Esophagus muscularis mucosa (tissue), 4 donors: ENCODE measurements at places on chromosomes 1 and 21. TPM values are rescaled to one million over a fixed set of nuclear protein-coding genes. Genes with fewer than 3 reads are reported as not detected.

DNA sequence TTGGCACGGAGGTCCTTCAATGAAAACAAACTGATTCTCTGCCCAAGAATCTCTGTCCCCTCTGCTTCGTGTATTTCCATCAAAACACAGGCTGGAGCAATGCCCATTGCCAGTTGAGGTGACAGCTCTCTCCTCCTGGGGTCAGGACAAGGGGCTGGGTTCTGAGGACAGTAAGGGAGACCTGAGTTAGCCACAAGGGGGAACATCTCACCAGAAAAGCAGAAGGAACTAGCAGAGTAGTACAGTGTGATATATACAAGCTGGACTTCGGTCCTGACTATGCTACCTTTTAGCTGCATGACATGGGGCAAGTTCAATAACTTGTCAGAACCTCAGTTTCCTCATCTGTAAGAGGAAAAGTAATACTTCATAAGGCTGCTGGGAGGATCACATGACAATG is 50.3 kb downstream of the SYT2 start:
- no peak overlapping the region for H3K4me3 ChIP-seq
- no peaks in the 10 kb centered on the region for H3K4me1 ChIP-seq
- H3K27me3 ChIP-seq, result no peaks in the 10 kb centered on the region
- no peak for DNase-seq
- H3K27ac ChIP-seq, result no peak overlapping the region

DNA sequence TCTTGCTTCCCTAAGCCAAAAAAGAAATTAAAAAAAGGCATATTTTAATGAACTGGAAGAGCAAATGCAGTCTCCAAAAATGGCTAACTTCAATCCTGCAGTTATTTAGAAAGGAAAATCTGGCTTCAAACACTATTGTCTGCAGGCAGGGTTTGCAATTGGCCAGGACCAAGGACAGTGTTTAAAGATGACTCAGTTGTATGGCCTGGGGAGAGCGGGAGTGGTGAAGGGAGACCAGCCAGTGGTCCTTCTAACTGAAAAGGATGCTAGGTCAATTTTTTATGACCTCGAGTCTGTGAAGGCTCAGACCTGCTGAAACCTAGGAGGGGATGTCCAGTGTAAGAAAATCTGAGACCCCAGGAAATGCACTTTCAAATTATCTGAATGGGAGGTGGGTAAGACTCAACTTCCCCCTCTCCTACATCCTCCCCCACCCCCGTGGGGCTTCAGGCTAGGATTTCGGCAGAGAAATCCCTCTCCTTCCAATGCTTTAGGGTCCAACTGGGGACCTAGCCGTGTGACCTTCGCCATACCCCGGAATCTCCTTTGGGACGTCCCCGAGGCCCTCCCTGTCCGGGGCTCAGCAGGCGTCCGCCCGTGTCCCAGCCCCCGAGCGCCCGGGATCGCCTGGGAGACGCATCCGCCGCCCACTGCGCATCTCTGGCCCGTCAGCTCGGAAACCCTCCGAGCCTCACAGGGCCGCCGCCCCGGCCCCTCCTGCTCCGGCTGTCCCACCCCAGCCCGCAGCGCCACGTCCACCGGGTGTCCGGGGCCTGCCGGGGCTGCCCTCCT is 602 bp upstream of the RIMKLA start:
- peak overlapping the region; percentile 69 for H3K4me3 ChIP-seq
- peaks cover 22% of the 10 kb centered on the region for H3K4me1 ChIP-seq
- H3K36me3 ChIP-seq, result no peaks in the 10 kb centered on the region
- no peaks in the 10 kb centered on the region for H3K27me3 ChIP-seq

DNA sequence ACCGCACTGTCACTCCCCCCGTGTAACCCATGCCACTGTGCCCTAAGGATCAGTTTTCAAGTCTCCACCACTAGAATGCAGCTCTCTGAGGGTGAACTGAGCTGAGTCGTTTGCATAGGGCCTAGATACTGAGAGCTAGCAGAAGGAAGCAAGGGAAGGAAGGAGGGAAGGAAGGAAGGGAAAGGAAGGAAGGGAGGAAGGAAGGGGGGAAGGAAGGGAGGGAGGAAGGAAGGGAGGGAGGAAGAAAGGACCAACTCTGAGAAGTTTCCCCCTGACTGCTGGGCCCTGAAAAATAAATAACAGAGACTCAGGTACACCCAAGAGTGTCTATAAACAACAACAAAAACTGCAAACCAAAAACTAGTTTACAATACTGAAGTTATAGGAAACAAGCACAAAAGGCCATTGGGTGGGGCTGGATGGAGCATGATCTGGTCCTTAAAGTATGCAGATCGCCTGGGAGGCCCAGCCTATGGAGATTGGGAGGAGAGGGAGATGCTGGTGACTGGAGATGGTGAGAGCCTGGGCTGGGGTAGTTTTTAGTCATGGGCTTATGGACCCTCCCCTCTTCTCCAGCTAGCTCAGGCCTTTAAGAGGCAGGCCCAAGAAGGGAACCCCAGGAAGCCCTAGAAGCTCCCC is 1.7 kb upstream of the MRPS15 start:
- no peak for DNase-seq
- no peaks in the 10 kb centered on the region for H3K27me3 ChIP-seq
- H3K4me1 ChIP-seq, result peaks cover 21% of the 10 kb centered on the region
- no peak overlapping the region for H3K27ac ChIP-seq
- H3K4me3 ChIP-seq, result no peak overlapping the region

DNA sequence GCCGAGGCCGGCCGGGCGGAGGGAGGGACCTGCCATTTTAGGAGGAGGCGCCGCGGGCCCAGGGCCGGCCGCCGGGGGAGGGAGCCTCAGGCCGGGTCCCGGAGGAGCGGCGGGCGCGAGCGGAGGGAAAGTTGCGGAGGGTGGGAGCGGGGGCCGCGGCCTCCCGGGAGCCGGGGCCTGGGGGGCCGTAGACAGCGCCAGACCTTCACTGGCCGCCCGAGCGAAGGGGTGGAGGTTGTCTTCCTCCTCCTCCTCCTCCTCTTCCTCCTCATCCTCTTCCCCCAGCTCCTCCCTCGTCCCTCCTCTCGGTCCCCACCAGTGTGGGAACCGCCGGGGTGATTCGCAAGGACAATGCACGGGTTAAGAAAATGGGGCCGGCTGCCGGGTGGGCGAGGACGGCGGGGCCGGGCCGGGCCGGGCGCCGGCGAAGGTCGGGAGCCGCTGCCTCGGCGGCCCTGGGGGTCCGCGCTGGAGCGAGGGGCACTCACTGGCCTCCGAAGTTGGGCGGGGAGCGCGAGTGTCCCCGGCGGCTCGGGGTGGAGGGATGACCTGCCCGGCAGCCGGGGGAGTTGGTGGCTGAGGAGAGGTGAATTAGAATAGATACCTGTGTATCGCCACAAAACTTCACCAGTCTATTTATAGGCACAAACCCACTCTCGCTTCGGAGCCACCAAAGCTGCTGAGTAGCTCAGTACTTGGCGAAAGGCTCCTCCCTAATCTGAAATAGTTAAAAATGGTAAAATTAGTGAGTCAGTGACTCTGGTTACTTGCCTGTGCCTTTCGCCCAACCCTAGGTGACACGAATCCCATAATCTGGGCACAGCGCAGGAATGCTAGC is 1.3 kb downstream of the DYRK1A start:
- H3K27me3 ChIP-seq, result no peaks in the 10 kb centered on the region
- peaks cover 35% of the 10 kb centered on the region for H3K4me1 ChIP-seq
- DNase-seq, result no peak
- no peaks in the 10 kb centered on the region for H3K36me3 ChIP-seq
- peak overlapping the region; percentile 100 for H3K27ac ChIP-seq
- H3K4me3 ChIP-seq, result peak overlapping the region; percentile 96

DNA sequence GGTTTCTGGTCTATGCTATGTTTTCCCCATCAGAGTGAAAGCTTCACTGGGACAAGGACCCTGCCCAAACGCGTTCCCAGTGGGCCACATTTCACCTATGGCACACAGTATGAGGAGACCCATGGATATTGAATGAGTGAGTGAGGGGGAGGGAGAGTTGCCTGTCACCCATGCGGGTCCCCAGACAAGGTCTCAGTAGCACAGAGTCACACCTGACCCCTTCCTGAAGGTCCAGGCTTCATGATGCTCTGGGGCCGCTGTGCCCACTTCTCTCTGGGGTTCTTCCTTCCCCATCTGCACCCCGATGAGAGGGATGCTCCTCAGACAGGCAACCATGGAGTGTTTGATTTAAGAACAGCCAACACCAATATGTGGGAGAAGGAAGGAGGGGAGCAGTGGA is 72.3 kb upstream of the CSF3R start:
- H3K27ac ChIP-seq, result no peak overlapping the region
- no peak for DNase-seq
- H3K4me3 ChIP-seq, result no peak overlapping the region
- no peaks in the 10 kb centered on the region for H3K36me3 ChIP-seq
- no peaks in the 10 kb centered on the region for H3K4me1 ChIP-seq

DNA sequence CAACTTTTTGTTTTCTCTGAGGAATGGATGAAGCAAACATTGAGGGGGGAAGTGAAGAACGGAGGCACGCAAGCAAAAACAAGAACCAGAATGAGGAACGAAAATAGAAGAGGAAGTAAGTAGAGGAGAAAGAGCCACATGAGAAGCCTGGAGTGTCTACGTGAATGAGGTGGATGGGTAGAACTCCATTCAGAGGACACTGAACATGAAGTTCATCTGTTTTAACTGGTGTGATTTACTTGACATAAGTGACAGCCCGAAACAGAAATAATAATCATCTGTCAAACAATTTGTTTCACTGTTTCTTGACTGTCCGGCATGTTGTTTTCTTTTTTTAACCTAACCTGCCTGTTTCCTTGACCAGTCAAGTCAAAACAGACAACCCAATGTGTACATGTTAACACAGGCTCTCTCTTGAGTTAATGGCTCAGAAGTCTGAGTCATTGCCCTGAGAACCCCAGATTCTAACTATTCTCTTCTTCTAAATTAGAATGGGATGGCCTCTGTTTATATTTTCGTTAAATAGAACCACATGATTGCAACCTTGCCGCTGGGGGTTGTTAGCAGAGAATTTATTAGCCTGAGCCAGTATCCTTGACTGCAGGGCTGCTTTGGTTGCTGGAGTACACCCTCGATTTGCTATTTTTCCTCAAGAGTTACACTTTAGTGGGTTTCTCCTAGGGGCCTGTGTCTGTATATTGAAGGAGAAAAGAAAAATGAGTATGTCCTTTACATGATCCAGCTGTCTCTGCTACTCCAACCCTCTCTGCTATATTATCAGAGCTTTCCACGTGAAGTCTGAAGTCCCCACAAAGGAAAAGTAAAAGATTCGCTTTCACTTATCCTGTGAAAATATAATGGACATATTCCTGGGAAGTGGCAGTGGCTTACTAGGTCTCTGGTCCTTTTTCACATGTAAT is 151.7 kb downstream of the ZC3H11B start:
- DNase-seq, result no peak
- no peak overlapping the region for H3K4me3 ChIP-seq
- H3K4me1 ChIP-seq, result no peaks in the 10 kb centered on the region
- H3K36me3 ChIP-seq, result no peaks in the 10 kb centered on the region

GRCh38 chr1:42613803-42614131 is 44.5 kb upstream of the PPIH start:
- H3K27ac ChIP-seq, result no peak overlapping the region
- H3K4me3 ChIP-seq, result no peak overlapping the region
- no peak for DNase-seq
- H3K4me1 ChIP-seq, result no peaks in the 10 kb centered on the region
- no peaks in the 10 kb centered on the region for H3K36me3 ChIP-seq

DNA sequence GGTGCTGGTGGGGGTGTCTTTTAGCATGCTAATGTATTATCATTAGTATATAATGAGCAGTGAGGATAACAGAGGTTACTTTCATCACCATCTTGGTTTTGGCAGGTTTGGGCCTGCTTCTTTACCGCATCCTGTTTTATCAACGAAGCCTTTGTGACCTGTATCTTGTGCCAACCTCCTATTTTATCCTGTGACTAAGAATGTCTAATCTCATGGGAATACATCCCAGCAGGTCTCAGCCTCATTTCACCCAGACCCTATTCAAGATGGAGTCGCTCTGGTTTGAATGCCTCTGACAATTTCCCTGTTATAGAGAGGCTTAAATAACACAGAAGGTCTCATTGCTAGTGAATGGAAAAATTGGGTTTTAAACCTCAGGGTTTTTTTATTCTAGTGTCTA is 300.8 kb upstream of the PROX1 start:
- H3K27me3 ChIP-seq, result no peaks in the 10 kb centered on the region
- no peak overlapping the region for H3K27ac ChIP-seq
- no peaks in the 10 kb centered on the region for H3K4me1 ChIP-seq
- no peak overlapping the region for H3K4me3 ChIP-seq
- no peaks in the 10 kb centered on the region for H3K36me3 ChIP-seq
- DNase-seq, result no peak

DNA sequence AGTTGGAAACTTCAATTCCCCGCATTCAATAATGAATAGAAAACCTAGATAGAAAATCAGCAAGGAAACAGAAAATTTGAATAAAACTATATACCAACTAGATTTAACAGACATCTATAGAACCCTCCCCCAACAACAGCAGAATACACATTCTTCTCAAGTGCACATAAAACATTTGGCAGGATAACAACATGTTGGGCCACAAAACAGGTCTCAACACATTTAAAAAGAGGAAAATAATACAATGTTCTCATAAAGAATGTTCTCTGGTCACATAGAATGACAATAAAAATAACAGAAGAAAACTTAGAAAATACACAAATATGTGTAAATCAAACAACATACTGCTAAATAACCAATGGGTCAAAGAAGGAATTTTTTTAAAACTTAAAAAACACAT is 24.9 kb downstream of the ITGB3BP start:
- DNase-seq, result no peak
- peaks cover 12% of the 10 kb centered on the region for H3K4me1 ChIP-seq
- H3K27me3 ChIP-seq, result no peaks in the 10 kb centered on the region
- no peak overlapping the region for H3K4me3 ChIP-seq

DNA sequence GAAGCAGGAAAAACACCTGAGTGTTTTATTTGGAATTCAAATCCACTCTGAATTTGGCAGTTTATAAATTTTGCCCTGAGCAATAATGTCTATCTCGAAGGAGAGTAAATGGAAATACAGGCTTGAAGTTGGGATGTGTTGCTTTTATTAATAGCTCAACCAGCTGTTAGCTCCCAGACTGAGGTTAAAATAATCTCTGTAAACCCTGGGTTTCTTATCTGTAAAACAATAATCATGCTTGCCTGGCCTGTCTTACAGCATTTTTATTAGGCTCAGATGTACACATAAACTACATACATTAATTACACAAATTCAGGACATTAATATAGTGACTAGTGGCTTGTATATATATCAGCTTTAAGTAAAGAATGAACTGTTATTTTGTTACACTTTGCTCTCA is 148.5 kb downstream of the GALNT2 start:
- no peak overlapping the region for H3K4me3 ChIP-seq
- DNase-seq, result no peak
- no peaks in the 10 kb centered on the region for H3K27me3 ChIP-seq
- no peaks in the 10 kb centered on the region for H3K36me3 ChIP-seq

The GJB4 gene
- total RNA-seq, result not detected

The PUM1 gene
- total RNA-seq, result 71.7 TPM

The ASPM gene
- 0.13 TPM for total RNA-seq

The CRYAA gene
- not detected for total RNA-seq

The HPDL gene
- not detected for total RNA-seq

The PPOX gene
- total RNA-seq, result 15.0 TPM

The GBP7 gene
- not detected for total RNA-seq

The COL24A1 gene
- 4.2 TPM for total RNA-seq

The HHIPL2 gene
- not detected for total RNA-seq

The OR10Z1 gene
- total RNA-seq, result not detected
